Brain (organoid and tissue), 16 donors: ENCODE measurements at places on chromosomes 7 and 10. TPM values are rescaled to one million over a fixed set of nuclear protein-coding genes. Genes with fewer than 3 reads are reported as not detected.
A peak's percentile ranks its signal among the peaks of the same experiment; 100 is the strongest.

DNA sequence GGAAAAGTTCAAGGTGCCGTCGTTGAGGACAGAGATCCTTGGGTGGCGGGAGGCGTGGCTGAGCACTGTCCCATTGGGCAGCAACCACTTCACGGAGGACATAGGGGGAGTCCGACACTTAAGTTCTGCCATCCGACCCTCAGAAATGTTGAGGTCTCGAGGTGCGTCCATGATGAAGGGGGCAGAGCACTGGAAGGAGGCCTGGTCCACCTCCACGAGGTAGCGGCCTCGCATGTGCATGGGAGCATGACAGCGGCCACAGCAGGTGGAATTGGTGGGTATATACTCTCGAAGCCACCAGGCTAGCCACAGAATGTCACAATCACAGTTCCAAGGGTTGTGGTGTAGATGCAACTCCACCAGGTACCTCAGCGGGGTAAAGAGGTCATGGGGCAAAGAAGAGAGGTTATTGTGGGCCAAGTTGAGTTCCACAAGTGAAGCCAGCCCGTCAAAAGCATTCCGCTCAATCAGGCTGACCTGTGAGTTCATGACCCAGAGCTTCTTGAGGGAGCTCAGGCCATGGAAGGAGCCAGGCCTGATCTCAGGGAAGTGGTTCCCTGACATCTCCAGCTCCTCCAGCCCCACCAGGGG is 1.7 kb downstream of the LRRC4 start:
- no peak for DNase-seq

GRCh38 chr7:44555350-44555749 is 14.2 kb upstream of the NPC1L1 start:
- DNase-seq = no peak

DNA sequence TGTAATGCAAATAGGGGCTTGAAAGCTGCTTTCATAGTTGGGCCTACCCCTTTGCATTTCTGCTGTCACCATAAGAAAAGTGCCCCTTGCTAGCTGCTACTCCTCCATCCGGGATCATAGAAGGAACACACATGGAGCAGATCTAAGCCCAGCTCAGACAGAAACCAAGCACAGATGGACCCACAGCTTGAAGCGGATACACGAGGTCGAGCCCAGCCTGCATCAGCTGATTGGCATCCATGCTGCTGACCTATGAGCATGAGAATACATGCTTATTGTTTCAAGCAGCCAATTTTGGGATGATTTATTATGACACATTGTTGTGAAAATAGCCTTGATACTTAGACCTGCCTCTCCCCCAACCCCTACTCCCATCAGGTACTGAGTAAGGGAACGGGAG is 109.2 kb downstream of the ZNF467 start:
- DNase-seq = peak; percentile 30

The LIPK gene
- polyA plus RNA-seq = not detected

DNA sequence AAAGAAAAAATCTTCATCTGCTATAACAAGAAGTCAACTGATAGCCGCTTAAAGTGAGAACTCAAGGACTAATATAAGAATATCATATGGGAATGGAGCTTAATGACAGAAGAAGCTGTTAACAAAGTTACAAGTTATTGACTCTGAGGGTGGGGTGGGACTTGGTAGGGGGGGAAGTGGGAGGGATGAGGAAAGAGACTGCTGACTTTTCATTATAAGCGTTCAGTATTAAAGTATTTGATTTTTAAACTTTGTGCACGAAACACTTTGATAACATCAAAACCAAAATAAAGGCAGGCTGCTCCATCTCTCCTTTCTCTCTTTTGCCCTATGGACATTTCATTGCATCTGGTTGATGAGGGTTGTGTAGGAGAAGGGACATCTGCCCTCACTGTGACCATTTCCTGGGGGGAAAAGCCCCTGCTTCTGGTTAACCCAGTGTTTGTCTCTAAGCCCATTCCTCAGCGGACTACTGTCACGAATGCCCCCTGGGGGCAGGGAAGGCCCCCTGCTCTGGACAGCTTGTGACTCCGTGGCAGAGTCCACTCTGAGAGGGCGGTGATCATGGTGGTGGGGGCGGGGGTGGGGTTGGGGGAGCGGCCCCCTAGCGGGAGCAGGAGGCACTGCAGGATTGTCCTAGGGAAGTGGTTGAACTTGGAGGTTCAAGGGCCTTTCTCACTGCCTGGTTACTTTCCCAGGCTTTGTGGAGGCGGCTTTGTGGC is 17.4 kb downstream of the SLC13A4 start:
- no peak for DNase-seq

The STEAP1 gene
- 0.32 TPM for polyA plus RNA-seq

DNA sequence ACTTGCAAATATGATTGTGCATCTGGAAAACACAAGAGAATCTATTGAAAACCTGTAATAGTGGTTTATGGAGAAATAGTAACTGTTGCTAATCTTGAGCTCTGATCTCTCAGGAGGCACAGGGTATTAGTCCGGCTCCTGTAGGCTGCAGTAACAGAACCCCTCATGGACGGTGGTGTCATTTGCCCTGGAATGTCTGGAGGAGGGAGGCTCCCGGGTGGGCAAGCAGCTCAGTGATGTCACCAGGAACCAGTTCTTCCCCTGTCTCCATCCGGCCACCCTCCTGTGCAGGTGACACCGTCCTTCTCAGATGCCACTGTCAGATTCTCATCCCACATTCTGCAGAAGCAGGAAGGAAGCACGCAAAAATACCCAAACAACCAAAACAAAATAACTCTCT is 29.3 kb downstream of the INPP5A start:
- DNase-seq = no peak

DNA sequence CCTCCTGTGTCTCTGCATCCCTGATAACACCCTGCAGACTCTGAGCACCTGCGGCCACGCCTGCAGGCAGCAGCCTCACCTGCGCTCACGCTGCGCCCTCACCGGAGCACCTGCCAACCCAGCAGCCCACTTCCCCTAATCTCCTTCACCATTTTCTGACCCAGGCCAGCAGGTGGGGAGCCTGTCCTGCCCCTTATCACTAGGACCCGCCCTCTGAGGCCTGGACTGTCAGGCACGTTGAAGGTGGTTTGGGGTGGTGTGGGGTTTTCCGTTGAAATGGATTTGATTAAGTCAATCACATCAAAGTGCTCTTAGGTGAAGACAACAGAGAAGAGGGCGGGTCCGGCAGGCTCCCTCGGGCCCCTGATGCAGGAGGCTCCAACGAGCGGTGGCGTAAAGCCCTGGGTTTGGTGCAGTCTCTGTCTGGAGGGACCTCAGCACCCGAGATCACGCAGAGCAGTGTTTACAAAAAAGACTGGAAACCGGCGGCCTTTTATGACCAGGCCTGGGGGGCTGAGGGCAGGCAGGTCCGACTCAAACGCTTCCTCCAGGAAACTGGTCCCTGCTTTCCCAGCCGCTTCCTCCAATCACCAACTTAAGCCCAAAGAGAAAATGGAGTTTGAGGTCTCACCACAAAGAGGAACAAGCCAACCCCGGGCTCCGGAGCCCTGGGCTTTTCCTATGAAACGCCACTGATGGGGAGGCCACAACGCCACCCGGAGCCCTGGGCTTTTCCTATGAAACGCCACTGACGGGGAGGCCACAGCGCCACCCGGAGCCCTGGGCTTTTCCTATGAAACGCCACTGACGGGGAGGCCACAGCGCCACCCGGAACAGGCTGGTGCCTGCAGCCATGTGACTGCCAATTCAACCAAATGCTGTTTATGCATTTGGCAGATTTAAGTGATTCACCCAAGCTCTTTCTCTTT is 45.5 kb downstream of the DPYSL4 start:
- peak; percentile 62 for DNase-seq

- DNase-seq = no peak
These were observed 9.9 kb upstream of the PPP1R9A start for GRCh38 chr7:94897541-94897940.

The IRF5 gene
- 2.7 TPM for polyA plus RNA-seq

DNA sequence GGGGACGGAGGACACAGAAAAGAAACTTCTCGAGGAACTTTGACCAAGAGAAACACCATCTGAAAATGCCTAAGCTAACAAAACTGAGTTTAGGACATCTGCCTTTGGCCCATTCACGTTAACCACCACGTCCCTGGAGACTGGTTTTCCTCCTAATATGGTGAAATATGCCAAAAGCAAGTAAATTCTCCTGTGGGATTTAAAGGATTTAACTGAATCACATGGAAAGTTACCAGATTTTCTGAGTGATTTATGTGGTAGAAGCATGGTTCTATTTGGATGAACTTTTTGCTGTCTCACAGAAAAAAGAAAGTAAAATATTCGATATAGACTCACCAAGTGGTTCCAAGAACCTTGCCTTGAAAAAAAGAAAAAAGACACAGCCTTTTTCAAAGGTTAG is 30.4 kb upstream of the BMPER start:
- DNase-seq = no peak

The ACTA2 gene
- polyA plus RNA-seq = 65.7 TPM

The CALN1 gene
- polyA plus RNA-seq = 2.5 TPM

GRCh38 chr10:99123851-99124250 is 111.8 kb downstream of the HPSE2 start:
- no peak for DNase-seq

GRCh38 chr10:94402843-94403379 is 570 bp downstream of the TBC1D12 start:
- no peak for DNase-seq

- DNase-seq = peak; percentile 59
These were observed 664.8 kb upstream of the SEMA3D start for GRCh38 chr7:85851571-85852193.

- DNase-seq = peak; percentile 65
These were observed 2.2 kb upstream of the CELF2 start for GRCh38 chr10:11015446-11015934.

The ASAH2B gene
- polyA plus RNA-seq = 3.9 TPM

DNA sequence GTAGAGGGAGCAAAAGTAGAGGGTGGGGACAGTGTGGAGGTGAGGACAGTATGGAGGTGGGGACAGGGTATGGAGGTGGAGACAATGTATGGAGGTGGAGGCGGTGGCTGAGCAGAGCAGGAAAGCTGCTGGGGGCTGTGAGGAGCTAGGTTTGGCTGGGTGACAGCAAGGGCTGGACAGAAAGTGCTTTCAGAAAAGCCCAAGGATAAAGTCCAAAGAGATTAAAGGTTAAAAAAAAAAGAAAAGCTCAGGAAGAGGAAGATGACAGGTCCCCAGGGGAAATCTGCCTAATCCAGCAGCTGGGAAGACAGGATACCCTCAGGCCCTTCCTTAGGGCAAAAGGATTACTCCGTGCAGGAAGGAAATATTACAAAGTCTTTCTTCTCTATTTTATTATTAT is 32.1 kb upstream of the PFKFB3 start:
- DNase-seq = no peak

DNA sequence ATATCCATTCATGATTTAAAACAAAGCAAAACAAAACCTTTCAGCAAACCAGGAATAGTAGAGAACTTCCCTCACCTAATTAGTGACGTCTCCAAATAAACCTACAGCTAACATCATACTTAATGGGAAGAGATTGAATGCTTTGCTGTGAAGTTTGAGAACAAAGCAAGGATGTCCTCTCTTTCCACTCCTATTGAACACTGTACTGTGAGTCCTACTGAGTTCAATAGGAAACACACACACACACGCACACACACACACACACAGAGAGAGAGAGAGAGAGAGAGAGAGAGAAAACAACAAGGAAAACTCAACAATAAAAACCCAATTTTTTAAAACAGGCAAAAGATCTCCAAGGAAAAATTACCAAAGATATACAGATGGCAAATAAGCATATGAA is 32.3 kb downstream of the PODXL start:
- peak; percentile 54 for DNase-seq

- no peak for DNase-seq
These were observed 2.7 kb upstream of the PDGFA start for GRCh38 chr7:522071-522950.

The COL13A1 gene
- 0.46 TPM for polyA plus RNA-seq

DNA sequence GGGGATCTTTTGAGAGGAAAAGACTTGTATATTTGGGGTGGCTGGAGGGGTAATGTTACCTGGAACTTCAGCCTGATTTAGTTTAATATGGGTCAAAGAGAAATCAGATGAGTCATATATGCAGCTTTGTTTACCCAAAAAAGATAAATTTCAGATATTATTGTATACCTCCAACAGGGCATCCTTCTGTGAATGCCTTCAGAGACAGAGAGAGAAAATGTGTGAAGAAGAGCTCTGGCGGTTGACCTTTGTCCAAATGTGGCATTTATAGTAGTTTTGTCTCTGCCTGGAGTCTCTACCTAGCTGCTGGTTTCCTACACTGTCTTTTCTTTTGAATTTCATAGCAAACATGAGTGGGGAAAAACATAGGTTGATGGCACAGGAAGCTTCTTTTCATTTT is 21.6 kb downstream of the LRMDA start:
- no peak for DNase-seq

The SLC26A4 gene
- polyA plus RNA-seq = not detected

GRCh38 chr7:11341285-11341944 is 367.7 kb downstream of the PHF14 start:
- DNase-seq = peak; percentile 91

- peak; percentile 74 for DNase-seq
These were observed 17.0 kb upstream of the TRIM8 start for GRCh38 chr10:102627291-102627735.

The HOXA5 gene
- 25.3 TPM for polyA plus RNA-seq

- no peak for DNase-seq
These were observed 28.5 kb upstream of the CYP2C8 start for GRCh38 chr10:95097805-95098204.

DNA sequence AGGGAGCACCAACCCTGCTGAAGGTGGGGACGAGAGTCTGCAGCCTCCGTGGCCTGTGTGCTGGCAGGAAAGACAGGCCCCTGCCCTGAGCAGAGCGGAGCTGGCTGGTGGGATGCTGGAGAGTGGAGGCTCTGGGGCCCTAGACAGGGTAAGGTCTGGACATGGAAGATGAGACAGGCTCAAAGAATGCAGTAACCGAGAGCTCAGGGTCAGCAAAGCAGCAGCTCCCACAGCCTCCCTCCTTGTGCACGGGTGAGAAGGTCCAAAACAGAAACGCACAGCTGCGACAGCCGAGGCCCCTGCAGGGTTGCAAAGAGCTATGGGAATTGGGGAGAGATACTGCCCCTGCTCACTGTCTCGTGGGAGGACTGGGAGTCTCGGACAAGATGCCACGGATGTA is 80.5 kb downstream of the TNS3 start:
- no peak for DNase-seq

- DNase-seq = no peak
These were observed 83.4 kb upstream of the SEMA3E start for GRCh38 chr7:83732305-83732704.

- no peak for DNase-seq
These were observed 15.3 kb downstream of the LIPA start for GRCh38 chr10:89236226-89236797.

DNA sequence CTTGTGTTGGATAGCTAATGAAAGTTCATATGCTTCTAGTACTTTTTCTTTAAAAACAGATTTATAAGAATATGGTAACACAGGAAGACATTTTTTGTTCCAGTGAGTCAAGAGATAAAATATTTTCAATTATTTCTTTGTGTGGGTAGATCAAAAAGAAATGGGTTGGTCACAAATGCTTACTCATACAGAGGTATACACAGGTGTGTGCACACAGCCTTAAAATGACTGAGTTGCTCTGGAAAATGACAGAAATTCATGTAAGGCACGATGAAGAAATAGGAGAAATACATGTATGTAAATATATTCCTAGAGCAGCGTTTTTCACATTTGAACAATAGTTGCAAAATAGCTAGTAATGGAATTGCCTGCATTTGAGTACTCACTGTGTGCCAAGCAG is 66.0 kb downstream of the ST7 start:
- DNase-seq = no peak
